ENCODE measurements at places on chromosomes 6 and 20.

- H3K4me1 ChIP-seq, result no peaks in the 10 kb centered on the region
- H3K4me3 ChIP-seq, result no peak overlapping the region
- DNase-seq, result no peak
These were observed 47.0 kb downstream of the ZDHHC14 start for GRCh38 chr6:157427969-157428368.

DNA sequence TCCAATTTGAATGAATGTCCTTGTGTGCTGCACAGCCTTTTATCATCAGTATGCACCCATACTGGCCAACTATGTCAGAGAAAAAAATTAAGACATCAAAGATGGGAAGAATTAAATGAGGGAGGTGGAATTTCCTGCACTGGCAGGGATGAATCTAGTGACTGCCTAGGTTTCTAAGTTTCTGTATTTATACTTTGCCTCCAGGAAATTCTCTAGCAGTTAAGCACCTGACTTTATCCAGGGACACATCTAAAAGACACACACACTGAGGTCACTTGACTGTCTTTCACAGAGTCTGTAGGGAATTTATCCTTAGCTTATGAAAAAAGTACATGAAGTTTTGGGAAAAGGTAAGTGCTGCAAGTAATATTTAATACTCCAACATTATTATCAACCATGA lies 636.5 kb upstream of the PTCHD4 start:
- no peak for DNase-seq
- no peaks in the 10 kb centered on the region for H3K4me1 ChIP-seq
- no peak overlapping the region for H3K4me3 ChIP-seq

- H3K4me1 ChIP-seq, result no peaks in the 10 kb centered on the region
- H3K4me3 ChIP-seq, result no peak overlapping the region
- no peak for DNase-seq
- H3K36me3 ChIP-seq, result no peaks in the 10 kb centered on the region
- no peaks in the 10 kb centered on the region for H3K27me3 ChIP-seq
These were observed 44.2 kb upstream of the MAP3K7 start for GRCh38 chr6:90631046-90631445.

DNA sequence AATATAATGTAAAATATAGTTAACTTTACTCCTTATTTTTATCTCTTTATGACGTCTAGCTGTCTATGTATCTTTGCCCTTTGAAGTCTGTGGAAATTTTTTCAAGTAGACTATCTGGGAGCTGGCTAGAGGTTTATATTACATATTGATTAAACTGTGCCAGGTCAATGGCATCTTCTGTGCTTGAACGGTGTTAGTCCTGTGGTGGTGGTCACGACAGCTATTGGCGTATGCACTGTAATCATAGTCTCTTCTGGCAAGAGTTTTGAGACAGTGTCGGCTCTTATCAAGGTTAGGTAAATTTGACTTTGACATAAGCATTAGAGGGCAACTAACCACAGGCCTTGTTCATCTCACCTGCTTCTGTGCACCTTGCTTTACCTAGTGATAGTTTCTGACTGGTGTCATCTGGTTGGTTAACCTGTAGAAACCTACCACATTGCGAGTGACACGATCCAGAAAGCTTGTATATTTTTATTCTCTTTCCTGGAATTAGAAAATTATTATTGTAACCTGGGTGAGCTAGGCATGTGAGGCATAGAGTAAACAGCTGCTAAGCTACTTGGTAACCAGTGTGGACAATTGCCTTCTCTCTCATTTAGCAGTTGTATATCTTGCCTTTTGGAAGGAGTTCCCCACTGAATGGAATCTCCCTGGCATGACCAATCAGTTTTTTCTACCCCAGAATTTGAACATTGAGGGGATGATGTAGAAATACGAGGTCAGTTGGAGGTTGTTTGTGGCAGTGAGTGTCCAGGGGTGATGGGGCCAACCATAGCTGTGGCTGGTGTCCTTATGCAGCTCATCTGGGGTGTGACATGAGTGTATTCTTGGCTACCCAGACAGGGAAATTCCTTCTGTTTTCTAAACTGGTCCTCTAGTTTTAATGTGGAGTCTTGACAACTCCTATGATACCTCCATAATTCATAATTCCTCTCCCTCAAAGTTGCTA lies 45.9 kb downstream of the SH3BGRL2 start:
- peaks cover 8% of the 10 kb centered on the region for H3K4me1 ChIP-seq
- H3K27me3 ChIP-seq, result no peaks in the 10 kb centered on the region
- H3K4me3 ChIP-seq, result no peak overlapping the region
- peaks cover 7% of the 10 kb centered on the region for H3K36me3 ChIP-seq
- no peak overlapping the region for H3K27ac ChIP-seq
